NCI-H1092 (cell line): ENCODE measurements at places on chromosomes 7 and 10.

DNA sequence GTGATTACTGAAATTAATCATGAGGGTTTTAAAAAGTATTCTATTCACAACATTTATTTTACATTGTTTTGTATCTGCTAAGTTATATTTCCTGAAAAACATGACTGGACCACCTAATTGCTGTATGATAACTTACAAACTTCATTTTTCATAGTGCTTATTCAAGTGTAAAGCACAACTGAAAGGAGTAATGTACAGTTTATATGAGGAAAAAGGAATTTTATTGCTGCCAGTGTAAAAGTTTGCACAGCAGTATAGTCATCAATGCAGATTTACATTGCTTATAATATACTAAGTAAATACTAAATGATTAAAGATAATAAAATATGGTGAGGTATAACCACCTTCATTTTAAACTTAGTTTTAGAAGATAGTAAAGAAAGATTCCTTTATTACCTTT is 4.0 kb downstream of the PTEN start:
- no peak for DNase-seq

GRCh38 chr10:94239696-94240095 is 123.0 kb downstream of the NOC3L start:
- no peak for DNase-seq

- DNase-seq: no peak
Observed at GRCh38 chr7:116354546-116355423, 144.4 kb downstream of the TES start.

DNA sequence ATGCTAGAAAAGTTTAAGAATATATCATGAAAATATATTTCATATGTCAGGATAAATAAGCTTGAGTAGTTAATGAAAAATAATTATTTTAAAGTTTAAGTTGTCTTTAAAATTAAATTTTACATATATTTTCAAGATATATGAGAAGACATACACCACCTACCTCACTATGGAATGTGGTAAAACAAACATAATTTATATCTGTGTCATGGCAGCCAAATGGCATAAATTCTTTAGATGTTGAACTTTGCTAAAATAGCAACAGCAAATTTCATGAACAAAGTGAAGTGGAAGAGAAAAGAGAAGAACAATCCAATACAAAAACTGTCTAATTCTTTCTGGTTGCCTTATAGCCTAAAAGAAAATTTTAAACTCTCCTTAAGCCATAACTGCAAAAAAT is 39.6 kb upstream of the SLC16A12 start:
- DNase-seq: no peak
